ENCODE measurements at places on chromosomes 2 and 18. TPM values are rescaled to one million over a fixed set of nuclear protein-coding genes. Genes with fewer than 3 reads are reported as not detected.

Gene PROKR1
- 0.02 TPM for polyA plus RNA-seq

Gene RSAD2
- polyA plus RNA-seq = 1.9 TPM

Gene SCN3A
- 0.19 TPM for polyA plus RNA-seq

DNA sequence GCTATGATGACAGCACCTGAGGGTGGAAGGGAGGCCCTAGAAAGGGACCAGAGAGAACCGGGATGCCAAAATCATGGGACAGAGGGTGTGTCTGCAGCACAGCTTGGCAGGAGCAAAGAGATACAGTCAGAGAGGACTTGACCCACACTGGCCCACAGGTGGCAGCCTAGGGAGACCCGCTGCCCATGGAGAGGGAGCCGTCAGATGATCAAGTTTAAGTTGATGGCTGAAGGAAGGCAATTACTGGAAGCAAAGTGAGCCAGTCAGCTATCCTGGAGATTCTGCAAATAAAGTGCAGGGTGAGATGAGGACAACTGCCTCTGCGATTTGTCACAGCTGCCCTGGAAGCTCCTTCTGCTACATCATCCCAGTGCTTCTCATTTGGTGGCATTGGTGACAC is 74.0 kb downstream of the CMPK2 start:
- DNase-seq = no peak

DNA sequence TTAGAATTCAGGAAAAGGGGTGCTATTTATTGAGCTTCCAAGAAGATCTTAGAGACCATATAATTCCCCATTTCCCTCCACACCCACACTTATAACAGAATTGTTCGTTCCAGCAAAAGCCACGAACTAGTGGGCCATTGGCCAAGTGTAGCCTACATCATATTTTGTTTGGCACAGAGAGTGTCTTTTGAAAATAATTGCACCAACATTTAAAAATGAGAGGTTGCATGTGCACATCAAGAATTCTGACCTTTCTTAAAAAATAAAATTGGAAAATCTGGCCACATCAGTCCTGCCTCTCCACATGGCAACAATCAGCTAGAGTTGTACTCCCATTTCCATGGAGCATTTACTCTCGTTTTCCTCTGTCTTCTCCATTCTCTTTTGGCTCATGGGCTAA is 655.5 kb upstream of the FANCL start:
- DNase-seq = no peak

DNA sequence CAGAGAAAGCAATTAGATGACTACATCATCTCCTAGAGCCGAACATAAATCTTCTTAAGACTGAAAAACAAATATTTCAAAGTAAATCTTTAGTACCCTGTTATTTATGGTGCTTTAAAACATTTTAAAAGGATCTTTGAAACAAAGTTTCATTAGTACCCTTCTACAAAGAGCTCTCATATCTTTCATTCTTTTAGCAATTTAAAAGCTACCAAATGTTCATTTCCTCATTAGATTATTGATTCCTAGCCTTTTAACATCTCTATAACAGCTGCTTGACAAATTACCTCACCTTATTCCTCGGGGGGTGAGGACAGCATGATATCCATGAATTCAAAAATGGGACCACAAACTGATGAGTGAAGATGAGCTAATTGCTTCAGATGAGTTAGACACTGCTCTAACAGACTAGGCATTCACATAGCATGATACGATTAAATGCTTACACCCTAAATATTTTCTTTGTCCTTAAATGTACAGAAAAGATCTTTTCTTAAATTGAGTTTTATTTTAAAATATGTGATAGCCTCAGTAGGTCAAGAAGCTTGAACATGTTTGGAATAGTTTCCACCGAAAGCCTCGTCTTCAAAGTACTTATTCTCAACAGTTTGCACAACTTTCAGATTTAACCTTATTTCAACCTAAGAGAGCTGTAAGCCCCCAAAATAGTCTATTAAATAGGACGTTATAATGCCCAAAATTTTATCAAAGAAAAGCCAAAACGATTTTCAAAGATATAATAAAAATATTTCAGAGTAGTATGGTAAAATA is 2.1 kb downstream of the ATAD2B start:
- no peak for DNase-seq

GRCh38 chr2:223215254-223215516 is 163.2 kb downstream of the KCNE4 start:
- no peak for DNase-seq

DNA sequence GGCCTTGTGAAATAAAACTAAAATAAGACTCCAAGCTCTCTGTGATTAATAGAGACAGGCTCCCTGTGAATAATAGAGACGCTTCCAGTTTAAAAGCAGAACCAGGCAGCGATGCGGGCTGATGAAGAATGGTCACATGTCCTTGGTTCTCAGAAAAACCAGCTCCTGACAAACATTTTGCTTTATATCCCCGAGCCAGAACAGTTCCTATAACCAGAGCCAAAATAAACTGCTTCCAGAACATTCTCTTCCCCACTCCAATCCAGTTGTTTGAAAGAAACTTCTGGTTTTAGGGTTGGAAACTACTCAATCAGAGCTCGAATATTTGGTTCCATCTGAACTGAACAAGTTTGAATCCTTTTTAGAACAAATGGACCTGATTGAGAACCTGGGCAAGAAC is 213.7 kb downstream of the TSN start:
- no peak for DNase-seq

DNA sequence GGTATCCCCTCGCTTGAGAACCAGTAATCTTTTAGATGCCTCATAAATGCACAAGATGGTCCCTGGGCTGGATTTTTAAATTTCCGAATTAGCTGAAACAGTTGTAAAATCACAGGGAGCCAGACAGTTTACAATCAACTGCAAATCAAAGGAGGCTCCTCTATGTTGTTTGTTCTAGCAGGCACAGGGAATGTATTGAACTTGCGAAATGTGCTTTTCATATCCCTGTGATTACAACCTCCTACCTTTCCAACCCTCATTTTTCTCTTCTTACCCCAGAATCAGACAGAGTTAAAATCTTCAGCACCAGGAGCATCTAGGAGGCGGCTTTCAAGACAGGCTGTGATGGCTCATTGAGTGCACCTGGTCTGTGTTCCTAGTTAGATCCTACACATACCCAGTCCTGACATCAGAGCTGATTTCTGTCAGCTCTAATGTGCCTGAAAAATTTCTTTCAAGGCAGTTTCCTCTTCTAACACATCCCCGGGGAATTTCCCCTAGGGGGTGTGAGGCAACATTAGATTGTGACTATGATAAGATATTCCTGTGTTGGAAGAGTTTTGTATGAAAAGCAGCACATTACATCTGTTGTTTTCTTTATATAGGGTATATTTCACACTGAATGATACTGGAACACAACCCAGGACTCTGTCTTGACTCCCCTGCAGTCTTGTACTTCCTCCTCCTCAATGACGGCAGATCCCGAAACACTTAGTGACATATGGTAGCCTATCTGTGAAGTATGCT is 17.9 kb upstream of the CAVIN2 start:
- no peak for DNase-seq
